Stimulated activated CD4-positive, alpha-beta T cell treated with anti-CD3 and anti-CD28 coated beads, Interleukin-1b, Interleukin-23, amount 100 ng/mL, for 24 hours (primary cell): ENCODE measurements at places on chromosomes 5 and 9.

DNA sequence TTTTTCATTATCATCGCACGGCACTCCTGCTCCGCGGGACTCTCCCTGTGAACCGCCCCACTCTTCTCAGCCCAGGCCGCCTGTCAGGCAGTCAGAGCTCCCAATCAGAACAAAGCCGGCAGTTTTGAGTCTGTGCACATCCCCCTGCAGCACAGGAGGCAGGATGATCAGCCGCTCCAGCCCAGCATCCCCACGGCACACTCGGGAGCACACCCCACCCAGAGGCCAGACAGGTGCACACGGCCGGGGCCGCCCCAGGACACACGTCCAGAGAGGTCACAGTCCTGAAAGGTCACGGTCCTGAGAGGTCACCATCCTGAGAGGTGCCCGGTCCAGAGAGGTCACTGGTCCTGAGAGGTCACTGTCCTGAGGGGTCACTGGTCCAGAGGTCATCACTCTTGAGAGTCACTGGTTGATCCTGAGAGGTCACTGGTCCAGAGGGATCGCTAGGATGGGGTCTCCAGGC, 8.4 kb downstream of the TPPP start:
- no peak for DNase-seq

DNA sequence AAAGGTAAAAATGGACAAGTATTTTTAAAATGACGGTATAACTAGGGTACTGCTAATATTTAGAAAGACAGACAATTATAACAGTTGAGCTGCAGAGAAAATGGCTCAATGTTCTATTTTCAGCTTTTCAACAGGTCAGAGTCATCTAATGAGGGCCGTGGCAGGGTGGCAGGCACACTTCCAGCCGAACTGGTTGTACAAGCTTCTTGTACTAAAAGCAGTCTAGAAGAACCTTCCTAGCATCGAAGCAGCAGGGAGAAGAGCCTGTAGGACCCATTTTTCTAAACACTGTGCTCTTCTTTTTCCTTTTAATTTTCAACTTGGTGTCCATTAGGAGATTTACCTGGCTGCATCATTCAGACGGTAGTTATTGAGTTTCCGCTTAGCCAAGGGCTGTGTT, 85.6 kb downstream of the SLC28A3 start:
- DNase-seq = no peak

GRCh38 chr9:132641216-132641615, 28.6 kb downstream of the DDX31 start:
- DNase-seq = no peak

GRCh38 chr5:39863926-39864552, 439.3 kb upstream of the DAB2 start:
- no peak for DNase-seq

- DNase-seq = no peak
Observed at GRCh38 chr5:132812781-132813598, at the start of gene SOWAHA. Gene SOWAHA (plus strand): TSS chr5:132813302. CDS start chr5:132813622, 320 bp downstream.

- DNase-seq = no peak
Observed at GRCh38 chr9:77807281-77807683, 159.2 kb upstream of the GNA14 start.

DNA sequence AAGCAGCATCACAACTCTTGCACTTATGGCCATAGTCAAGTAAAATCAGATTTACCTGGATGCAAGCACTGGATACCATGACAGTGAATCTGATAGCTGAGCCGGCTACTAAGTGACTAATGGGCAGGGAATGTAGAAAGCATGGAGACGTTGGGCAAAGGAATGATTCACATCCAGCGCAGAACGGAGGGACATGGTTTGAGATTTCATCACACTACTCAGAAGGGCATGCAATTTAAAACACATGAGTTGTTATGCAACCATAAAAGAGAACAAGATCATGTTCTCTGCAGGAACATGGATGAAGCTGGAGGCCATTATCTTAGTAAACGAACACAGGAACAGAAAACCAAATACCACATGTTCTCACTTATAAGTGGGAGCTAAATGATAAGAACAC, 169.1 kb upstream of the PIK3R1 start:
- no peak for DNase-seq

DNA sequence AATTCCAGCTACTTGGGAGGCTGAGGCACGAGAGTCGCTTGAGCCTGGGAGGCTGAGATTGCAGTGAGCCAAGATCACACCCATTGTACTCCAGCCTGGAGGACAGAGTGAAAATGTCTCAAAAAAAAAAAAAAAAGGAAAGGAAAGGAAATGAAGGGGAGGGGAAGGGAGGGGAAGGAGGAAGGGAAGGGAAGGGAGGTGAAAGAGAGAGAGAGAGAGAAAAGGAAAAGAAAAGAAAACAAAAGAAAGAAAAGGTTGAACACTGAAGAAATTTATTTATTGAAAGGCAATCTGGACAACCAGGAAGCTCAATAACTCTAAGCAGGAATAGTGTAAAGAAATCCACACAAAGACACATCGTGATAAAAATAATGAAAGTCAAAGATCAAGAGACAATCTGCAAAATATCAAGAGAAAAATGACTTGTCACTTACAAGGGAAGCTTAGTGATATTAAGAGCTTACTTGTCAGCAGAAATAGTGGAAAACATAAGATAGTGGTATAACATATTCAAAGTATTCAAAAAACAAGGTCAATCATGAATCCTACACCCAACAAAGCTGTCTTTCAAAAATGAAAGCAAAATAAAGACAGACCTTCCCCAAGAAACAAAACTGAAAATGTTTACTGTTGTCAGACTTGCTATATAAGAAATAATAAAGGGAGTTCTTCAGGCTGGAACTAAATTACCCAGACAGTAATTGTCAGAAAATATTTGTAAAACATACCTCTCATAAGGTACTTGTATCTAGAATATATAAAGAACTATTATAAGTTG, 10.9 kb upstream of the RIMOC1 start:
- DNase-seq = no peak

GRCh38 chr9:28004900-28005299, 431.6 kb upstream of the C9orf72 start:
- no peak for DNase-seq

DNA sequence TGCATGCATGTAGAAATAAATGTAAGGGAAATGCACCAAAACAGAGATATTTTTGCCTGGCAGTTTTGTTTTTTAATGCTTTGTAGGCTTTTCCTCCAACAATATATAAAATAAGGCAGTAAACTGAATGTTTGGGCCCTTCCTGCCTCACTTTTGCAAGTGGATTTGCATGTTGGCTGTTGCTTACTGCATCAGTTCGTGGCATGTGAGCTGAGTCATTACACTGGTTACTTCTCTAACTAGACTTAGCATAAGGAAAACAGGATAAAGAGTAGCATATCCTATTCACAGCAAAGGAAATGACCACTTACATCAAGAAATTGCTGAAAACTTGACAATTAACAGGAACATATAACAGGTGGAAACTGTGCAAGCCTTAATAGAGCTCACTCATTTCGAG, 113.4 kb downstream of the TLE1 start:
- DNase-seq = no peak

- no peak for DNase-seq
Observed at GRCh38 chr9:90287567-90288274, 354.9 kb downstream of the DIRAS2 start.
